ENCODE measurements at places on chromosomes 1 and 21. TPM values are rescaled to one million over a fixed set of nuclear protein-coding genes. Genes with fewer than 3 reads are reported as not detected.

The LRRIQ3 gene
- 0.61 TPM for total RNA-seq

The CD48 gene
- 35.5 TPM for total RNA-seq

DNA sequence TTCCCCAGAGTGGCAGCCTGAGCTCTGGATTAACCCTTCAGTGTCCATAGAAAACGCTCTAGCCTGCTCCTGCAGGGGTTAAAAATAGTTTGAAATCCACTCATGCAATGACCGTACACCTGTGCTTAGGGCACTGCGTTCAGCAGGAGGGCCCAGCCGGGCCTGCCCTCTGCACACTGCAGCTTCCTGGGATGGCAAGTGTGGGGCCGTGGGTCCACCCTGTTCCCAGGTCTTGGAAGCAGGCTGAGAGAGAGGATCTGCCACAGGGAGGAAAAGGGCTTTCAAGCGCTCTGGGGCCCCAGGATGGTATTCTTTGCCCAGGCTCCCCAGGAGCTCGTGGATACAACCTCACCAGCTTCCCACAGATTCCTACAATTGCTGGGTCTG, 1.5 kb upstream of the S100B start:
- DNase-seq = no peak

The LCE1B gene
- not detected for total RNA-seq

DNA sequence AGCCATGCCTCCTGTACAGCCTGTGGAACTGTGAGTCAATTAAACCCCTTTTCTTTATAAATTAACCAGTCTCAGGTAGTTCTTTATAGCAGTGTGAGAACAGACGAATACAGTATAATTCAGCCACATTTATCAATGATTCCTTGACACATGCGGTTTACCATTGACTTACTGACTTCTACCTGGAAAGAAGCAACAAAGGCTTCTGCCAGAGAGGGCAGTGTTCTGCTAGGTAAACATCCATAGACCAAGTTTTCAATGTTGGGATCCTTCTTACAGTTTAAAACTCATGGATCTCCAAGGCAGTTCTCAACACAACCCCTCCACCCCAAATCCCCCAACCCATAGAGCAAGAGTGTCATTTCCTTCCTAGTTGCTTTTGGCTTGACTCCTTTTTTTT, 150.6 kb downstream of the ZNF648 start:
- no peak for DNase-seq

The OR2L8 gene
- total RNA-seq = not detected

DNA sequence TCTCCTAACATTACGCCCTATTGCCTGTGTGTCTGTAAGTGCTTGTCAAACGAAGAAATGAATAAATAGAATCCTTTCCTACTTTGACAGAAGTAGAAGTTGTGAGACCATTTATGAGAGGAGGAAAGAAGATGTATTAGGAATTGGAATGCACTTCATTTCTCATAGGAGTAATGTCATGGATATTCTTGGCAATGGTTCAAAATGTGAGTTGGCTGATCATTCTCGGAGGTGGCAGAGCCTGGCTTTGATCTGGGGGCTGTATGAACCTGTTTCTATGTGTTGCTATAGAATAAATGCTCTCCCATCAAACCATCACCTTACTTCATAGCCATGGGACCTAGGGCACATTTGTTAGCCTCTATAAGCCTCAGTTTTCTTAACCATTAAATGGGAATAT, 10.1 kb upstream of the SERBP1 start:
- no peak for DNase-seq

The SGIP1 gene
- 6.8 TPM for total RNA-seq

All from left lung (tissue), 14 donors.